ENCODE measurements at places on chromosomes 16 and 17.

DNA sequence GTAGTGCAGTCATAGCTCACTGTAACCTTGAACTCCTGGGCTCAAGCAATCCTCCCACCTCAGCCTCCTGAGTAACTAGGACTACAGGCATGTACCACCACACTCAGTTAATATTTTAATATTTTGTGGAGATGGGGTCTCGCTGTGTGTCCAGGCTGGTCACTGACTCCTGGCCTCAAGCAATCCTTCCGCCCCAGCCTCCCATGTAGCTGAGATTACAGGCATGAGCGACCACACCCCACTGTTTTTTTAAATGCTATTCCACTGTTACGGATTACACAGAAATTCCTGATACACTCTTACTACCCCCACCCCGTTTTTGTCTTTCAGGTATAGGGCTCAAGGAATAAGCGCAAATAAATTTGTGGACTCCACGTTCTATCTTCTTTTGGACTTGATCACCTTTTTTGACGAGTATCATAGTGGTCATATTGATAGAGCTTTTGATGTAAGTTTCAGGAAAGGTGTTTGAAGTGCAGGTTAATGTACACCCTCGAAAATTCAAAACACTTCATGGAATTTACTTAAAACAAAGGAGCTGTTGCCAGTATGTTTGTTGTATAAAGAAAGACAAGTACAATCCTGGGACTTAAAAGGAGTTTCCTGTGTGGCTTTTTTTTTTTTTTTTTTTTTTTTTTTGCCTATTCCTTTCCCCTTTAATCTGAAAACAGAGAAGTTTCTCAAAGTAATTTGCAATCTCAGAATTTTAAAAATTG, 26.2 kb upstream of the SLC12A3 start:
- DNase-seq: no peak

- DNase-seq: no peak
Measured at GRCh38 chr17:56395787-56396186, 197.7 kb upstream of the NOG start.

DNA sequence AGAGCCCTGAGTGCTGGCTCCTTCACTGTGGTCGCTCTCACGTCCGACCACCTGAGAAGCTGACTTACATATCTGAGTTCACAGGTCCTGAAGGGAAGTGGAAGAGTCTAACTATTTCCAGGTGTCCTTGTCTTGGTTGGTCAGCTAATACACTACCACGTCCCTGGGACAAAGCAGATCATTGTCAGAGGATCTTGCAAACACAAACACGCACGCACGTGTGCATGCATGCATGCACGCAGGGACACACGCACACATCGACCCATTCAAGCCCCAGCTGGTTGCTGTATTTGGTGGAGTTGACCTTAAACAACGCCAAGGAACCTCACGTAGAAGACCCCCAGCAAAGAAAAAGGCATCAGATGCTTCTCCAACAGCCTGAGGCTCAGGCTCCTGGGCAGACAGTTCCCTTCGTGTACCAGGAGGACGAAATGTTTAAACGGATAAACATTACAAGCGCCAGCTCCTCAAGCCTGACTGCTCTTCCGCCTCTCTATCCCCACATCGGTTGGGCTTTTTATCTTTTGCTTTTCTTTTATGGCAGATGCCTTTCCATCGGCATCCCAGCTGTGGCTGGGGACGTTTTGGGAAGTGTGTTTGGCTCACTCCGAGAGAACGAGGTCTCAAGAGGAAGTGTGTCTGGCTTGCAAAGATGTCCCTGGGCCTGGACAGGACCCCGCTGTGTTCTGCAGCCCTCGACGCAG, 95.8 kb downstream of the TBC1D16 start:
- no peak for DNase-seq

DNA sequence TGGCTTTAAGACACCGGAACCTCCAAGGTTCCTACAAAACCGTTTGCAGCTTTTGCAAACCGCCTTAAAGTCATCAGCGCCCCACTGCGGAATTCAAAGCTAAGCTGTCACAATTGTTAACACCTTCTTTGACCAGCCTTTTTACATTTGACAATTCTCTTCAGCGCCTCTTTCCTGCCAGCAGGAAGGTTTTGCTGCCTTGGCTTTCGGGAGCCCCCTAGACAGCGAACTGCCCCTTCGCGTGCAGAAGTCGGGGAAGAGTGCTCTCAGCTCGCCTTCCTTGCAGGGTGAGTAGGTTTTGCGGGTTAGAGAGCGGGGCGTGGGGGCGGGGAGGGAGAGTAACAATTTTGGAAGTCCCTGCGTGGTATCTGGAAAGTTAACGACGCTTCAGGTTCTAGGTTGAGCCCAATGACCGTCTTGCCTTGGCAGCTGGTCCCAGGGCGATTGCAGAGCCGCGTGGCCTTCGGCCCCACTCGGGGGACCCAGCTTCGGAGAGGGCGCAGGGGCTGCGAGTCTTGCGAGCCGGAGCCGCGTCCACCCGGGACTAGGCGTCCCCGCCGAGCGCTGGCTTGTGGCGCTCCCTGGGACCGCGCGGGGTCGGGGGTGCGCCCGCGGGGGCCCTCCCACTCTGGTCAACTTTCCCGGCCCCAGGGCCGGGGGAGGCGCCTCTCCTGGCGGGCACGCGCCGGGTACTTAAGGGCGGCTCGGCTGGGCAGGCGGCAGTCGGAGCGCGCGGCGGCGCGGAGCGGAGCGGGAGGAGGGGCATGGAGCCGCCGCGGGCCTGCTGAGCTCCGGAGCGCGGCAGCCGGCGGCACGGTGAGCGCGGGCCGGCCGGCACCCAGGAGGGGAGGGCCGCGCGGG, at the start of gene HAS3:
TSS of gene HAS3 (plus strand) at position 153 of the 861 bp plus-strand sequence. CDS start 3,743 bp downstream, outside the sequence.
- DNase-seq: peak; percentile 69

DNA sequence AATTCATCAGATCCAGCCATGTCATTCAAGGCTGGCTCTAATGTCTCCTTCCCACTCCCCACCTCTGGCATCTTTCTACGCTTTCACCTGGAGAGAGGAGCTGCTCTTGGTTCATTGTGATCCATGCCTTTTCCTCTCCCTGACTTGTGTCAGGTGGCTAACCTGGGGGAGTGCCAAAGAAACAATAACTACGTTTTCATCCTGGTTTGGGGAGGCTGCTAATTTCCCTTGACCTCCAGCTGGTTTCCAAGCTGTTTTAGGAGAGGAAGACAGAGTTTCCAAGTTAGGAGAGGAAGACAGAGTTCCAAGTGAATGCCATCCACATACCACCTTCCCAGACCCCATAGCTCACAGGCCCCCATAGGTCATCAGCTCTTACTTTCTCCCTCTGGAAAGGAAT, 40.0 kb upstream of the HLF start:
- DNase-seq: no peak

DNA sequence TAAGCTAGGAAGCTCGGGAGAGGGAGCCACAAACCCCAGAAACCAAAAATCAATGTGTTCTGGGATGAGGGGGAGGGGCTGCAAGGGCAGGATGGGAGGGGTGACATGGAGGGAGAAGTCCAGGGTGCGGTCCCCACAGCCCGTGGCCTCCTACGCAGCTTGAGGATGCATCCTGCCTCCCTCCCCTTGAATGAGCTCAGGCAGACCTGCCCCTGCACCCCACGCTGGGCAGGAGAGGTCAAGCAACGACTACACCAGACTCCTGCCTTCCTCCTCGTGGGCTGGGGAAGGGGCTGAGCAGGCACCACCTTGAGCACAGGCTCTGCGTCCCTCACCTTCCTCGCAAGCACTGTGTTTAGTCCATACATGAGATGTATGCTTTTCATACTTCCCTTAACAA, 3.9 kb downstream of the ANKRD13B start:
- DNase-seq: no peak

DNA sequence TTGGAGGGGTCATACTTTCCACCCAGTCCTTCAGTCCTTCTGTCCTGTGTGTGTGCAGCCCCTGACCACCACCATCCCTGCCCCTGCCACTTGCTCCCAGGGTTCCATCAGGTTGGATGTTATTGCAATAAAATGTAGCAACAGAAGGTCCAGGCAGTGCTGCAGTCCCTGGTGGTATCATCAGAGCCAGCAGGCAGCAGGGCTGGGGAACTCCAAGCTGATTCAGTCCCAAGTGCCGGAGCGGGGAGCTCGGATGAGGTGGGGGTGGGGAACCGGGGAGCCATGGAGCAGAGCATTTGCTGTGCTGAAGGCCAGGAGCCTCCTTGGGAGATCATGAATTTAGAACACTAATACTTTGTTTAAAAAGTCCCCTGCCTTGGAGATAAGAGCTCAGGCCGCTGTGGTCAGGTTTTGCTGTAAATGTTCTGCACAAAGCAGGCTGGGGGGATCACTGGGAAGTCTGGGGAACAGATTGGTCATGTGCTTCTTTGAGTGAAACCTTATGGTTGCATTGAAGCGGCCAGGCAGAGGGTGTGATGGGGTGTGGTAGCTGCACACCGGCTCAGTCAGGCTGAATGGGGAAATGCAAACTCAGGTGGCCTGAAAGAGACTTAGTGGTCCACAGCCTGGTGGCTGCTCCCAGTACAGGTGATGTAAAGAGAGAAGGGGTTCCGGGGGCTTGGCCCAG, 225.9 kb downstream of the SEC14L1 start:
- peak; percentile 86 for DNase-seq

GRCh38 chr17:31391496-31391949, at the start of gene RAB11FIP4:
Gene RAB11FIP4 (plus strand): TSS chr17:31391675. CDS start chr17:31391853, 178 bp downstream.
- DNase-seq: no peak

DNA sequence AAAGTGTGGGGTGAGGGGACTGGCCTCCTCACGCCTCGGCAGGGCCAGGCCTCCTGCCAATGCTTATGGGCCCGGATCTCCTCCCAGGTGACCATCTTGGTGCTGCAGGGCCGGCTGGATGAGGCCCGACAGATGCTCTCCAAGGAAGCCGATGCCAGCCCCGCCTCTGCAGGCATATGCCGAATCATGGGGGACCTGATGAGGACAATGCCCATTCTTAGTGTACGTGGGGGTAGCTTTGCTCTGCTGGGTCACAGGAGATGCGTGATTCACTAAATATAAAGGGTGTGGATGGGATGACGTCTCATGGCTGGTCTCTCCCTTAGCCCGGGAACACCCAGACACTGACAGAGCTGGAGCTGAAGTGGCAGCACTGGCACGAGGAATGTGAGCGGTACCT, 19.5 kb downstream of the NUP85 start:
- no peak for DNase-seq

DNA sequence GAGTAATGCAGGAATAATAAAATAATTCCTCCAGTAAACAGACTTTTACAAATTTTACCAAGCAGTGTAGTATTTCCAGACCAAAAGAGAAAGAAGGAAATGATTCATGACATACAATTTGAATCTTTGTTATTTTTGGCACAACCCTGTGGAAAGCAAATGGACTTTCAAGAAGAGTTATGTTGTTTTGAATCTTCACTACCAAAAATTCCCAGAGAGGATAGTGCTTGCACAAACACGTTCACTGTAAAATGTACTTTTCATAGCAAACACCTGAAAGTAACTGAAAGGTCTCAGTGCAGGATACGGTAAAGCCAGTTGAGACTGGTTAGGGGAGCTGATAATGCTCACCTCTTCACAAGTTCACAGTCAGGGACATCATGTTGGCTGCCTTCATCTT, 107.1 kb downstream of the USP22 start:
- DNase-seq: peak; percentile 89

- DNase-seq: no peak
Measured at GRCh38 chr17:44688675-44689476, 700 bp downstream of the CCDC43 start.

GRCh38 chr16:85126705-85127378, 14.6 kb upstream of the CIBAR2 start:
- peak; percentile 93 for DNase-seq

GRCh38 chr17:56629531-56630075, 36.1 kb downstream of the NOG start:
- DNase-seq: peak; percentile 53

DNA sequence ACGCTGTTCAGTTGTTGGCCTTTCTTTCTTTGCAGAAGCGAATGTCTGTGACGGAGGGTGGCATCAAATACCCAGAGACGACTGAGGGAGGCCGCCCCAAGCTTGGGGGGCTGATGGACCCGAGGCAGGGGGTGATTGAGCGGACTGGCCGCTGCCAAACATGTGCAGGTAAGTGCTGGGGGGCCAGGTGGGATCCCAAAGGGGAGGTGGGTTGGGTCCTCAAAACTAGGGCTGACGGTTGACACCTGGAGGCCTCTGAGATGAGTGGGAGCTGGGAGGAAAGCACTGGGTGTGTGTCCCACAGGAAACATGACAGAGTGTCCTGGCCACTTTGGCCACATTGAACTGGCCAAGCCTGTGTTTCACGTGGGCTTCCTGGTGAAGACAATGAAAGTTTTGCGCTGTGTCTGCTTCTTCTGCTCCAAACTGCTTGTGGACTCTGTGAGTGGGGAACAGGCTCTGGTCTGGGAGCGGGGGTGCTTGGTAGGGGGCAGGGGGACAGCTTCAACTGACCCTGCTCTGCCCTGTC, 11.8 kb downstream of the POLR2A start:
- DNase-seq: no peak

GRCh38 chr16:89104930-89105571, 11.4 kb downstream of the ACSF3 start:
- DNase-seq: no peak

- DNase-seq: no peak
Measured at GRCh38 chr17:81251094-81251708, 12.1 kb downstream of the NDUFAF8 start.

- DNase-seq: peak; percentile 74
Measured at GRCh38 chr16:31033709-31034492, 543 bp downstream of the STX4 start.

DNA sequence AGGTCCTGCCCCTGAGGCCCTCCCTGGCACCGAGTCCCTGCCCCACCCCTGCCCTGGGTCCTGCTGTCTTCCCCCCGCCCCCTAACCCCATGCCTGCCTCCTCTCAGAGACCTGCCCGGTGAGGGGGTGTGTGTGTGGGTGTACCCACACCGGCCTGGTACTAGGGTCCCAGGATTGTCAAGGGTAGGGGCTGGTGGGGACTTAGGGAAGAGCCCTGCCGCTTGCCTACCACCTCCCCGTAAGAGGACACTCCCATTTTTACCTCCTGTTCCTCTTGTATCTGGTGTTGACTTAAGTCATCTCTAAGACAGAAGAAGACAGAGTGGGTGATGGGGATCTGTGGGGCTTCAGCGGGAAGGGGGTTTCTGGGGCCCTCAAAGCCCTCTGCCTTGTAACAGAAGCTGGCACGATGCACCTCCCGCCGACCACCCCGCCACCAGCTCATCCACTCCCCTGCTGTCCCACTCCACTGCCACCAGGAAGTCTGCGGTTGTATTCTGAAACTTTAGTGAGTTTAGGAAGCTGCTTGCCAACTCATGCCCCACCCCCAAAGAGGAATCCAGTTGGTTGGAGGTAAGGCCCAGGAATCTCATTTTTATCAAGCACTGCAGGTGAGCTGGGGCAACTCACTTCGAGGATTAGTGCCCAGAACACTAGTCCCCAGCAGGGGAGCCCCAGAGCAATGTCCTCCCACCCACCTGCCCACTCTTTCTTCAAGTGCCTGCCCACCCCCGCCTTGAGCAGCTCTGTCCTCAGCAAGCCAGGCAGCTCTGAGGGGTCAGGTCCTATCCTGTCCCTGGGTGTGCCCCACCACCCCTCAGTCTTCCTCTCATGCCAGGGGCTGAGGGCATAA, 5.6 kb downstream of the SPATA32 start:
- no peak for DNase-seq

- DNase-seq: no peak
Measured at GRCh38 chr17:76032780-76033108, 5.6 kb upstream of the EVPL start.

Data from iris pigment epithelial cell (primary cell).